H1 (cell line): ENCODE measurements at places on chromosomes 6 and 20. TPM values are rescaled to one million over a fixed set of nuclear protein-coding genes. Genes with fewer than 3 reads are reported as not detected.

Gene HCK
- 4.3 and 4.4 TPM in 2 replicates for polyA plus RNA-seq

Gene NKAPL
- 0.05 and 0.08 TPM in 2 replicates for polyA plus RNA-seq

Gene DCDC2
- 0.03 TPM in 2 replicates for polyA plus RNA-seq

Gene NKX2-2
- polyA plus RNA-seq = not detected in 2 replicates

Gene CNKSR3
- polyA plus RNA-seq = 1.2 and 2.1 TPM in 2 replicates

Gene SPATS1
- not detected in 2 replicates for polyA plus RNA-seq

Gene GDAP1L1
- polyA plus RNA-seq = 63.1 and 73.0 TPM in 2 replicates

Gene NRSN2
- 33.3 and 41.9 TPM in 2 replicates for polyA plus RNA-seq

Gene PSORS1C2
- polyA plus RNA-seq = 0.11 and 0.58 TPM in 2 replicates

Gene KCNQ5
- 0.36 and 0.83 TPM in 2 replicates for polyA plus RNA-seq

Gene BTNL2
- not detected in 2 replicates for polyA plus RNA-seq

Gene IL17A
- polyA plus RNA-seq = not detected in 2 replicates

Gene AVP
- polyA plus RNA-seq = 0.18 and 0.42 TPM in 2 replicates

Gene TMEM170B
- polyA plus RNA-seq = 0.63 and 0.80 TPM in 2 replicates

Gene PLCB1
- polyA plus RNA-seq = 2.6 and 2.7 TPM in 2 replicates

Gene GSTA4
- polyA plus RNA-seq = 12.6 and 21.6 TPM in 2 replicates

Gene CLPSL1
- 0.88 TPM in 1 of 2 replicates, not detected in the other for polyA plus RNA-seq

Gene RSPO4
- 3.4 and 5.9 TPM in 2 replicates for polyA plus RNA-seq

Gene ULBP1
- 0.32 and 0.42 TPM in 2 replicates for polyA plus RNA-seq

Gene SLC16A10
- polyA plus RNA-seq = 14.6 and 23.2 TPM in 2 replicates
